ENCODE measurements at places on chromosomes 4 and X.

DNA sequence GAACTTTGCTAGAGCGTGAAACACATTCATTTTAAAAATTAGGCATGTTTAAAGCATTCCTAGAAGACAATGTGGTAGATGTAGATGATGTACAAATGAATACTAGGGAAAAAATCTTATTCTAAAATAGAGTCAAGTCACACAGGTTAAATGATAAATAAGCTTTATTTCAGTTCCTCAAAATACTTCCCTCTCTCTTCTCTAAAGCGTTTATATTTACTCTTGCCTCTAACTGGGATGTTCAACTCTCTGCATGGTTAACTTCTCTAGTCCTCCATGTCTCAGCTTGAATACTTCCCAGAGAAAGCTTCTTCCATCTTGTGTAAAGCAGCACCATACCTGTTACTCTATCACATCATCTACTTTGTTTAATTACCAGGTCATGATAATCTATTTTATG, 30.9 kb upstream of the GLRA3 start:
- no peak for DNase-seq
- no peaks in the 10 kb centered on the region for H3K27me3 ChIP-seq
- H3K27ac ChIP-seq = no peak overlapping the region
- no peak overlapping the region for H3K4me3 ChIP-seq
- H3K36me3 ChIP-seq = no peaks in the 10 kb centered on the region

GRCh38 chr4:159105761-159106243, 2.9 kb downstream of the RAPGEF2 start:
- H3K27ac ChIP-seq = peak overlapping the region; percentile 84
- no peaks in the 10 kb centered on the region for H3K36me3 ChIP-seq
- peaks cover 27% of the 10 kb centered on the region for H3K4me1 ChIP-seq
- DNase-seq = peak; percentile 90
- H3K4me3 ChIP-seq = peak overlapping the region; percentile 88
- peaks cover 13% of the 10 kb centered on the region for H3K27me3 ChIP-seq

GRCh38 chrX:118928151-118928550, 46.3 kb upstream of the LONRF3 start:
- no peaks in the 10 kb centered on the region for H3K4me1 ChIP-seq
- no peak overlapping the region for H3K4me3 ChIP-seq
- H3K27me3 ChIP-seq = no peaks in the 10 kb centered on the region
- H3K36me3 ChIP-seq = no peaks in the 10 kb centered on the region
- peak; percentile 58 for DNase-seq

DNA sequence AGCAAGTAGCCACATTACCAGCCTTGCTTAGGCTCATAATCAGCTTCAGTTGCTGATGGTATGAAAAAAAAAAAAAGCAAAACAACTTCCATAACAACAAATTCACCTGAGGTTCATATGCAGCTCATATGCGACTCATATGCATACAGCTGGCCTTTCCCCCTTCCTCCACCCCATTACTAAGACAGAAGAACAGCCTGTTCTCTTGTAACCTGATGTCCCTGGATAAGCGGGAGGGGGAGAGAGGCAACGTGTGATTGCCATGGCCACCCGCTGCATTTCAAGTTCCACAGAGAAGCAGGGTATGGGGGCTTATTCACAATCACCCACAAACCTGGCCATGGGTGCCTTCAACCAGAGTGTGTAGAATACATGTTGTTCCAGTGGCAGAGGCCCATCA, 95.1 kb upstream of the DGKK start:
- no peak for DNase-seq
- H3K27ac ChIP-seq = no peak overlapping the region
- no peaks in the 10 kb centered on the region for H3K4me1 ChIP-seq
- H3K36me3 ChIP-seq = no peaks in the 10 kb centered on the region
- no peak overlapping the region for H3K4me3 ChIP-seq

GRCh38 chr4:98150092-98150761, 7.0 kb upstream of the STPG2 start:
- peaks cover 2% of the 10 kb centered on the region for H3K27me3 ChIP-seq
- no peaks in the 10 kb centered on the region for H3K4me1 ChIP-seq

DNA sequence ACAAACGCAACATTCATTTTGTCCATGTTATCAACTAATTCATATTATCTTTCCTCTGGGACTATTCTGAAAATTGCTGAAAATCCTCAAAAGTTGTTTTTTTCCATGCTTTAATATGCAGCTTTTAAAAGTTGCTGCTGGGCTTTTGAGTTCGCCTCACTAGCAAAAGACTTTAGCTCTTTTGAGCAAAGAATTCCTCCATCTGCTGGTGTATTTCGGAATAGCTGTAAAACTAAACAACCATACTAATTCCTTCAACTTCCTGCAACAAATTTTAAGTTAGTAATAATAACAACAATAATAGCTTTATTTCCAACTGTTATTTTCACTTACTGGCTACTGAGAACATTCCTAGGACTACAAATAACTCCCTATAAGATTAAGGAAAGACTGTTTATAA, 124.5 kb upstream of the PLAC1 start:
- peaks cover 15% of the 10 kb centered on the region for H3K36me3 ChIP-seq
- H3K4me1 ChIP-seq = no peaks in the 10 kb centered on the region
- no peak for DNase-seq
- no peak overlapping the region for H3K4me3 ChIP-seq

- H3K27me3 ChIP-seq = no peaks in the 10 kb centered on the region
- H3K4me3 ChIP-seq = peak overlapping the region; percentile 14
- DNase-seq = no peak
Observed at GRCh38 chr4:113756005-113756410, 5.5 kb downstream of the CAMK2D start.

GRCh38 chr4:116118221-116118620, 967.2 kb downstream of the TRAM1L1 start:
- H3K27me3 ChIP-seq = no peaks in the 10 kb centered on the region
- H3K27ac ChIP-seq = no peak overlapping the region
- no peaks in the 10 kb centered on the region for H3K36me3 ChIP-seq
- H3K4me3 ChIP-seq = no peak overlapping the region
- H3K4me1 ChIP-seq = no peaks in the 10 kb centered on the region

GRCh38 chr4:76854858-76855257, 43.1 kb downstream of the SOWAHB start:
- H3K4me3 ChIP-seq = no peak overlapping the region
- peaks cover 20% of the 10 kb centered on the region for H3K4me1 ChIP-seq
- H3K36me3 ChIP-seq = no peaks in the 10 kb centered on the region
- DNase-seq = no peak

Measured in osteoblast (primary cell).